Epithelial cell of proximal tubule (primary cell): ENCODE measurements at places on chromosomes 2 and 18. TPM values are rescaled to one million over a fixed set of nuclear protein-coding genes. Genes with fewer than 3 reads are reported as not detected.

NPHP1 gene
- total RNA-seq, result 3.1 and 5.3 TPM in 2 replicates

CHAC2 gene
- 10.3 and 21.1 TPM in 2 replicates for total RNA-seq

MATN3 gene
- 9.7 and 9.8 TPM in 2 replicates for total RNA-seq

PAIP2B gene
- total RNA-seq, result 0.87 and 1.4 TPM in 2 replicates

- DNase-seq, result no peak
Measured at GRCh38 chr2:240812721-240813120, 7.3 kb downstream of the KIF1A start.

GRCh38 chr18:72601481-72601880, 57.3 kb upstream of the CBLN2 start:
- DNase-seq, result no peak

DNA sequence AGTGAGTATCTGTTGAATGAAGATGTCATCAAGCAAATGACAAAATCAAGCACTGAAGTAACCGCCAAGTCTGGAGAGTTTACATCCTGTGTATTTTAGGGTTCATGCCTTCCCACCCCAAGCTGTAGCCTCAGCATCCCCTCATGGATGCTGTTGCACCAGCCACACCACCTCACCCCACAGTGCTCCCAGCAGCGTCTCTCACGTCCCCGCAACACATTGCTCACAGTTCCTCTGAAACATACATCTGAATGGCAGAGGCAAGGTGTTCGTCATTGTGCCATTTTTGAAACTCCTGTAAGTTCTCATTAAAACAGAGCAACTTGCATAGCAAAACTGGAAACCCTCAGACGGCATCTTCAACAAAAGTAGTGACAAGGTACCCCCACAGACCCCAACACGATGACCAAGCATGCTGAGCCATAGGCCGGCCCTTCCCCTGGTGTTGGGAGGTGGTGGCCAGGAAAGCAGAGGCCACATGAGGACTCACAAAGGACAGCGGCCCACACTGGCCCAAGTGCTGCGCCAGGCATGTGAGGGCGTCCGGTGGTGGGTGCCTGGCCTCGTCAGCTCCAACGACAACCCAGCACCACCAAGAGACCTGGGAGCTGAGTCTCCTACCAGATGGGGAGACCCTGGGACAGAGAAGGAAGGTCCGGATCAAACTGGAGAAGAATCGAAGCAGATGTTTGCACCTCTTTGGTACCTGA, 456.5 kb downstream of the EIPR1 start:
- DNase-seq, result no peak

GRCh38 chr2:160044728-160045127, 17.7 kb downstream of the PLA2R1 start:
- DNase-seq, result no peak

DNA sequence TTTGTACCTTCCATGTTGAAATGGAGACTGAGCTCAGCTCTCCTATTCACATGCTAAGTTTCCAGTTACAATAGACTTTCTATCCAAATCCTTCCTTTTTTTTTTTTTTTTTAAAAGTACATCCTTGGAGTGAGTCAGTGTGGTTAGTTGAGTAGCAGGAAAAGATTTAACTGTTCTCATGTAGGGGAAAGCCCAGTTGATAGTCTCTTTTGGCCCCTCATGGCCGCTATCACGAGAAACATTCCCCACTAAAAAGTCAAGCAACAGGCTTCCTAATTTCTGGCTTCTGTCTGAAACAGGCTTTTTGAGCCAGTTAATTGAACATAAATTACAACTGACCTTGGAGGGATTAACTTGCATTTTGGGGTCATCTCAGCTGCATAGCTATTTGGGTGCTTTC, 161.3 kb downstream of the MEIS1 start:
- no peak for DNase-seq

GRCh38 chr2:102967451-102967850, 205.6 kb downstream of the TMEM182 start:
- no peak for DNase-seq

- DNase-seq, result no peak
Measured at GRCh38 chr2:30034052-30034775, 112.6 kb upstream of the YPEL5 start.

- no peak for DNase-seq
Measured at GRCh38 chr2:28980368-28981015, 606 bp upstream of the TOGARAM2 start.
